ENCODE measurements at places on chromosomes 12 and 14.

GRCh38 chr12:25975179-25975578 lies 16.7 kb downstream of the RASSF8 start:
- no peak for DNase-seq

DNA sequence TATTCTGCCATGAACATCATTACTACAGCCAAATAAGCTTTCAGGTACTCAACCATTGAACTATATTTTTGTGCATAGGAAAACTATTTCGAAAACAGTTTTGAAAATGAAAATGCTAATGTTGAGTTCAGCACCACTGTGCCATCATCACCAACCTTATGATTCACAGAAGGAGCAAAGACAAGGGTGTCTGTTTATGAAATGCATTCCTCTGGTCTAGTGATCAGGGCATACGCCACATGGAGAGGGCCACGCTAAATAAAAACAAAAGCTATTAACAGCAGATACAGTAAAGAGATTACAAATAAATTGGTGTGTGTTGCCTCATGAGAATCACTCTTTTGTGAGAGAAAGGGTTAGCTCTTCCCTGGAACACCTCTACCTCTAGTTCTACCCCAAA lies 43.2 kb upstream of the BMAL2 start:
- no peak for DNase-seq

DNA sequence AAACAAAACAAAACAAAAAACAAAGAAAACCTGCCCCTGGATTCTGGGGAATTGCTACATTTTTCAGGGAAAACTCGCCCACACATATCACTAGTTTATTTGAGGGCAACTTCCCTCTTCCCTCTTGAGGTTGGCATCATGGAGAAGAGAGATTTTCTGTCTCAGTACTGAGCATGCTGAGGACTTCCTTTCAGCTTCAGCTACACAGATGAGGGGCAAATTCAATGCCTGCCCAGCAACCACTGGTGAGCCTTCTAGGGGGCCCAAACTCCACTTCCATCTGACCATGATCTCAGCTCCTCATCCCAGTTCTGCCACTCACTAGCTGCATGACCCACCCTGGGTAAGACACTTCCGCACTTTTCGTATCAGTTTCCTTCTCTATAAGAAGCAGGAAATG lies 63.1 kb upstream of the SCN8A start:
- DNase-seq: no peak

- DNase-seq: no peak
These were observed 262.9 kb downstream of the TMEM117 start for GRCh38 chr12:44098786-44099185.

All from effector CD8-positive, alpha-beta T cell (primary cell).